ENCODE measurements at places on chromosomes 4 and X. TPM values are rescaled to one million over a fixed set of nuclear protein-coding genes. Genes with fewer than 3 reads are reported as not detected.

DNA sequence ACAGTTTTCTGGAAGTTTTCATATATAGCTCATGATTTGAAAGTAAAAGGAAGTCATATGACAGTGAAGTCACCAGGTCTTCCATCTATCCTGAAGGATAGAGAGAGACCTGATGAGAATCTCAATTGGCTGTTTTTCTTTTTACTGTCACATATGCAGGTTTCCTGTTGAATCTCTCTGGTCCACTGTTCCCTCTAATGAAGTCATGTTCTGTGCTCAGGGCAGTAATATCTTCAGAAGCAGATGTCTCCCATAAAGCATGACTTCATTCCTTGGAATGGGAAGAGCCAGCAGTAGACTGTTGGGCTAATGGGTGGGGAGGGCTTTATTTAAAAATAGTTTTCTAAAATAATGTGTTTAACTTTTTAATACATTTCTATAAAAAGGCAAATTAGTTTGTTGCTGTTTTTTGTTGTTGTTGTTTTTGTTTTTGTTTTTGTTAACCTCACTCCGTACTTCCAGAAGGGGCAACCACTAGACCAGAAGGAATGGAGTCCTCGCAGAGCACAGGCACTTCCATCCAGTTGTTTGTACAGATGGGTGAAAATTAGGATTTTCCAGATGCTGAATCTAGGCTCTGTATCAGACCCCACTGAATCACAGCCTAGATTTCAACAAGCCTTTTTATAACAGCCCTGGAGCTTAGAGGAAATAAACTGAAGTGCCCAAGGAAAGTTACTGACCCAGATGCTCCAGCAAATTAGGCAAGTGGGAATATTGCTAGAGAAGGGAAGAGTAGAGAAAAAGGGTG is 54.2 kb downstream of the AWAT2 start:
- DNase-seq: no peak
- H3K36me3 ChIP-seq: no peaks in the 10 kb centered on the region
- H3K27me3 ChIP-seq: peaks cover 16% of the 10 kb centered on the region

DNA sequence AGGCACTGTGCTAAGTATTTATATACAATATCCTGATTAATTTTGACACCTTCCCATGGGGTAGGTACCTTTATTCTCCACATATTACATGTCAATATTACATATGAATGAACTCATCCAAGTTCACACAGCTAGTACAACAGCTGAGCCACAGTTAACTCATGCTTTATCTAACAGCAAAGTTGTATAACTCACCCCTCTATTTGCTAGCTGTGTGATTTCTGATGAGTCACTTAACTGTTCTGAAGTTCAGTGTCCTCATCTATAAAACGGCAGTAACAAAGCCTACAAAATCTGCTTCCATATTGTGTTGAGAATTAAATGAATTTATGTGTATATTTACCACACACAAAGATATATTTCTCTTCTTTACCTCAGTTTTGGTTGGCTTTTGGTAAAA is 48.2 kb upstream of the KDR start:
- DNase-seq: no peak
- no peaks in the 10 kb centered on the region for H3K36me3 ChIP-seq
- no peaks in the 10 kb centered on the region for H3K27me3 ChIP-seq
- no peaks in the 10 kb centered on the region for H3K4me1 ChIP-seq
- H3K27ac ChIP-seq: no peak overlapping the region

DNA sequence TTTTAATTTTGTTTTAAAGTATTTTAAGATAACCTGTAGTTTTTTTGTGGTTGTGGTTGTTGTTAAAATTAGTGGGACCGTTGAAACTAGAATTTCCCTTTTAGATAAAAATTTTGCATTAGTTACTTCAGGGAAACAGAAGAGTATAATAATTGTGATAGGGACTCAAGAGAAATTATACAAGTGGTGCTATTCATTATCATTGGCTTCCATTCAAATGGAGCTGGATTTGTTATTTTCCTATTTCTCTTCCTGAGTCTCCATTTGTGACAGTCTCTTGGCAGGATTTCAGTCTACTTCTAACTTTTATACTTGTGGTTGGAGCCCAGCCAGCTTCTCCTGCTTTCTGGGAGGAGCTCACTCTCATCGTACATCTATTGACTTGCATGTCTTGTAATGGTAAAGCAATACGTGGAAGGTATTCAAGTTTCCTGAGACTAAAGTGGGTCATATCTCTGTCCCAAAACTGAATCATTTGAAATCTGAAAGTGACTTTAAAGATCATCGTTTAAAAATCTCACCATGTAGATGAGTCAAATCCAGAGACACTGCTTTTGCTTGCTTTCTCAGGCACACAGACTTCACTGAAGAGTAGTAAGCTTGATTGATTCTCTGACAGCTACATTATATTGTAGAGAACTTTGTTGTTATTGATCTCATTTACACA is 155.8 kb downstream of the RPA4 start:
- H3K27ac ChIP-seq: no peak overlapping the region
- no peaks in the 10 kb centered on the region for H3K36me3 ChIP-seq
- H3K27me3 ChIP-seq: no peaks in the 10 kb centered on the region
- no peaks in the 10 kb centered on the region for H3K4me1 ChIP-seq
- no peak overlapping the region for H3K4me3 ChIP-seq
- DNase-seq: no peak

NOX1 gene
- not detected for total RNA-seq

RASGEF1B gene
- 25.0 TPM for total RNA-seq

FRYL gene
- total RNA-seq: 112 TPM

Data from breast epithelium (tissue), 4 donors.